ENCODE measurements at places on chromosomes 5 and 9. TPM values are rescaled to one million over a fixed set of nuclear protein-coding genes. Genes with fewer than 3 reads are reported as not detected.

GRCh38 chr5:89929173-89929572, 480.4 kb downstream of the CETN3 start:
- no peak for DNase-seq

Gene ZFP37
- 0.53 TPM for total RNA-seq

Gene SPATA31D4
- not detected for total RNA-seq

GRCh38 chr5:40401284-40402006, 278.3 kb upstream of the PTGER4 start:
- no peak for DNase-seq

- no peak for DNase-seq
These were observed 365.2 kb downstream of the BRINP1 start for GRCh38 chr9:119003882-119004617.

DNA sequence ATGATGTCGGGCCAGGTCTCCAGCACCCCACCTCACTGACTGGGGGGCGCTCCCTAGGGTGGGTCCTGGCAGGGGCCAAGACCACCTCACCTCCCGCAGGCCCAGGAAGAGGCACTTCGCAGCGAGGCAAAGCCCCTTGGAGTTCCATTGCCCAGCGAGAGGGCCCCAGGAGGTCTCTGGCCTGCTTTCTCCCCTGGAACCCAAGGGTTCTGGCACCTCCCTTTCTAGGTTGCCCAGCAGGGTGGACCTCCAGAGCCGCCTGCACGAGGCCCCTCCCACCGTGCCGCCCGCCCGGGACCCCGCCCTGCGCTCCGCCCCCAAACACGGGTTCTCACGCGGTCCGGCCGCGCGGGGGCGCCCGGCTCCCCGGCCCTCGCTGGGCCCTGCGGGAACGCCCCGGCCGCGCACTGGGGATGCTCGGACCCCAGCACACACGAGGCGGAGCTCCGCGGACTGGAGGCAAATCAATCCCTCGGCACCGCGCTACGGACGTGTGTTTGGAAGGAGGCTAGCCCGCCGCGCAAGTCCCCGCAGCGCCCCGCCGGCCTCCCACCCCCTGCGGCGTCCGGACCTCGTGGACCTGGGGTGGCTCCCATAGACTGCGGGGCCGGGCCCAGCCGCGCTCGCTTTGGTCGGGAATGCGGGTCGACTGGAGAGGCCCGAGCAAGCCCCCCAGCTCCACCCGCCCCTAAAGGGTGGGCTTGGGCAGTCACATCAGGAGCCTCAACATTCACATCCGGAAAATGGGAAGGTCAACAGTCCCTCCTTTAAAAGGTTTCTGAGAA, 99.5 kb upstream of the LMX1B start:
- peak; percentile 61 for DNase-seq

Gene LCN9
- not detected for total RNA-seq

DNA sequence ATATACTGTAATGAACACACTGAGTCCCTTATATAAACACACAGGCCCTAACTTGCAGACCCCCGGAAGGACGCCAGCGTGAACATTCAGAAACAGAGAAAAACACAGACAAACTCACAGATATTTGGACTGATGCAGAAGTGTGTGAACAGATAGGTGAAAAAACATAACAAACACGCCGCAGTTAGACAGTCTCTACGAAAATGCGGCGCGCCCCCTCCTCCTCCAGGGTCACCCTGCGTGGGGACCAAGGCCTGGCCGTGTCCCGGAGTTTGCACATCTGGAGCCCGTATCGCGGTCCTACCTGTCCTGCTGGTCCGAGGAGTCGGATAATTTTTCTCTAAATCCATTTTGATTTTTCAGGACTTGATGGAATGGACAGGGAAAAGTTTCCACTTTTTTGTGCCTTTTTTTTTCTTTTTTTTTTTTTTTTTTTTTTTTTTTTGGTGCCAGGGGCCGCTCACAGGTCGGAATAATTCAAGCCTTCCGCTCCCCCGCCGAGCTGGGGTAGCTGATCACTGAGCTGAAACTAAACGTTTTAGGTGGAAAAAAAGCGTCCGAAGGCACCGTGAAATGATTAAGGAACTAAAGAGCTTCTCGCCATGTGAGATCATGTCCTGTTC, at the start of gene PAX5:
PAX5 (minus strand) TSS at position 587 of the 623 bp plus-strand sequence; CDS start at position 350, 237 bp downstream.
- DNase-seq, result peak; percentile 71

- no peak for DNase-seq
These were observed 100.8 kb downstream of the C9orf50 start for GRCh38 chr9:129520082-129520481.

Gene GDNF
- not detected for total RNA-seq

Gene CDKN2A
- 20.8 TPM for total RNA-seq

GRCh38 chr5:21159510-21160059, 1171.6 kb upstream of the CDH18 start:
- no peak for DNase-seq

Gene ANKRA2
- 28.4 TPM for total RNA-seq

- no peak for DNase-seq
These were observed 1.6 kb downstream of the QRFP start for GRCh38 chr9:130895038-130895437.

- no peak for DNase-seq
These were observed 19.6 kb downstream of the UGCG start for GRCh38 chr9:111916234-111916645.

GRCh38 chr5:93512799-93513198, 68.2 kb downstream of the NR2F1-AS1 start:
- DNase-seq, result no peak

DNA sequence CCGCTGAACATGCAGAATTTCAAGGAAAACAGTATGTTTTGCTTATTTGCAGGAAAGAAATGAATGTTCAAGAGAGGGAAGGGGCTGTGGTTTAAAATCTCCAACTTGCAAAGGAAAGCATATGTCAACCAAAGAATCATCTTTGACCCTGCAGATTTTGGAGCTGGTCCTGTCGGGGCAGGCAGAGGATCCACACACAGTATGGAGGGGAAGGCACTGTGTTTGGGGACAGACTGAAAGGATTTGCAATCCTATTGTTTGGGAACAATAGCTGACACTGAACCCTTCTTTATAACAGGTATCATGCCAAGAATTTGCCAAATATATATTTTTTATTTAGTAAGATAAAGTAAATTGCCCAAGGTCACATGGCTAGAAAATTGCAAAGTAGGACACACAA, 121.4 kb upstream of the ZNF618 start:
- DNase-seq, result no peak

DNA sequence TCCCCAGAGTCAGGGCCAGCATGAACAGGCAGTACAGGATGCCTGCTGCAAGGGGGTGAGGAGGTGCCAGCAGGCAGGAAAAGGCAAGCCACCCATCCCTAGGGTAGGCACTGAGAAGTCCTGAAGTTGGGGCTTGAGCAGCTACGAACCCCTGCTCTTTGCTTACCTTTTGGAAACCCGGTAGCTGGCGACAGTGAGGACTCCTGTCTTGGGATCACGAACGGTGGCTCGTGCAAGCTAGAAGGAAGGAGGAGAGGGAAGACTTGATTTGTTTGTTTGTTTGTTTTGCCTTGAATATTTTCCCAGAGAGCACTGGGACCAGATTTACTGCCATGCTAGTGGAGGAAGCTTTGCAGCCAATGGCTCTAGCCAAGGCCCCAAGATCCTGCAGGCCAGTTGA, 23.7 kb downstream of the P4HA2 start:
- DNase-seq, result no peak

All from Peyer's patch (tissue), 4 donors.